ENCODE measurements at places on chromosomes 6 and 20.

DNA sequence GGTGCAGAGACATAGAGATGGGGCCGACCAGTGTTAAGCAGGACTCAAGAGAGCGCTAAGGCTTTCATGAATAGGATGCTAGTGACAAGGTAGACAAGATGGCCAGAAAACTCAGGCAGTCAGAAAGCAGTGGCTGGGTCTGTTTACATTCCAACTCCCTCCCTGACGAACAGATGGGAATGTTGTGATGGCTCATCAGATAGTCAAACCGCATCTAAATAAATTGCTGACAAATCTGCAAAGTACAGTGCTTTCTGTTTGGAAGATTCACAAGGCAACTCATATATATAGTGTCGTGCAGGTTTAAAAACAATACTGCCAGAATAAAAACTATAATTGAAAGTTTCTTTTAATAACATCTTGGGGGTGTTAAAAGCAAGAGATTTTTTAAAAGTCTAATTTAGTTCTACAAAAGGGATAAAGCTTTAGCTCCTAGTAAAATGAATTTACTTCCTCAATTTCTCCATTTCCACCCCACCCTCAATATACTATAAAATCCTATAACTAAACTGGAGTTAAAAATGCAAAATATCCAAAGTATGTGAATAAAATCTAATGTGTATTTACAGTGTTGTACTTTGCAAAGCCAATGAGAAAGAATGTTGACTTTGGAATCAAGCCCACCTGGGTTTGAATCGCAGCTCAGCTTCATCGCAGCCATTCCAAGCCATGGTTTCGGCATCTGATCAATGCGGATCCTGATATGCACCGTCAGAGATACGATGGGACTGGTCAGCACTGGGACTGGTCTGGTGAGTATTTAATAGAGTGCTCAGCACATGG is 247.3 kb upstream of the PDE10A start:
- no peak for DNase-seq

GRCh38 chr6:35017411-35018181 is 123.5 kb downstream of the TCP11 start:
- DNase-seq, result no peak

GRCh38 chr6:52691718-52692117 is 20.8 kb downstream of the TMEM14A start:
- no peak for DNase-seq

- DNase-seq, result no peak
These were observed 600.0 kb downstream of the QKI start for GRCh38 chr6:164014346-164015087.

DNA sequence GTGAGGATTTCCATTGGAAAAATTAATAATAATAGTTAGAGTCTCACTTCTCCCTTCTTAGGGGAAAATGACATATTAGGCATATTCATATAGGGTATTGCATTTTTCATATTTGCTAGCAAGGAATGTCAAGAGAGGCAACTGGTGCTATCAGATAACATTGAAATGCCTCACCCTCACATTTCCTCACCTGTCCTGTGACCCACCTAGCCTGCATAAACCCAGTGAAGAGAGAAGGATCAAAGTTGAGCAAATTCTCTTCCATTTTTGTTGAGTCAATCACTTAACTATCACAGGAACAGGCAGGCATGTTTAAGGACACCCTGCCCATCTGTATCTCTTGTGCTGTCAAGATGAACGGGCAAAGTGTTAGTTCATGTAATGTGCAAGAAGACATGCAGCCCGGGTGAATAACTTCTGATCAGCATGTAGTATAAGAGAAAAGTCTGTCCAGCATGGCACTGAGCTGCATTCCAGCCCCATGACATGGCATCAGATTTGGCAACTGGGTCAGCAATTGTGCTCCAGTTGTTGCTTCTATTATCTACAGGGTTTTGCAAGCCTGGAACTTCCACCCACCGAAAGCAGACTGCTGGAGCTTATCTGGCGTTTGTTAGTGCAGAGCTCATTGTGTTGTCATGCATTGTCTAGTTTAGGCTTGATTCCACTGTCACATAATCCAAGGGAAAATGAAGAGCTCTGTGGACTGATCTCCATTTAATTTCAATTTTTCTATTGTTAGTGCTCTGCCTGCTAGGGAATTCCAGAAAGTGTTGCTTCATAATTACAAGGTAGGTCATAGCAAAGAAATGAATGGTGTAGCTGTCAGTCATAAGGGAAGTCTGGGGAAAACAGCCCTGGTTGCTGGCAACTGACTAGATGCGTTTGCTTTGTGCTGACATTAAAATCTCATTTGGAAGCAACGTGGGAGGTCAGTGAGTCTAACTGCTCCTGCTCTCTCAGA is 138.4 kb upstream of the TNFAIP3 start:
- no peak for DNase-seq

DNA sequence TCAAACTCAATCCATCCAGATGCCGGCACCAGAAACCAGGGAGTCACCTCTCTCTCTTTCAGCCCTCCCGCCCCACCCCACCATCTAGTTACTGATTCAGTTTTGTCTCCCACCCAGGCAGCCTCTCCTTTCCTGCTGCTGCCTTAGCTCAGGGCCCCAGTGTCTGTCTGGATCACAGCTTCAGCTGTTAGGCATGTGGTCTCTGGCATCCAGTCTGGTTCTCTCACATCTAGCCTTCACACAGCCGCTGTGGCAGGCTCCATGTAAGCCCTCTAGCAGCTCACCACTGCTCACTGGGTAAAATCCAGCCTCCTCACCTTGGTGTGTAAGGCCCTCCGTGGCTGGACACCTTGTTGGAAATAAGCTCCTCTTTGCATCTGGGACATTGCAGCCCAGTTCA is 21.3 kb downstream of the AARS2 start:
- no peak for DNase-seq

DNA sequence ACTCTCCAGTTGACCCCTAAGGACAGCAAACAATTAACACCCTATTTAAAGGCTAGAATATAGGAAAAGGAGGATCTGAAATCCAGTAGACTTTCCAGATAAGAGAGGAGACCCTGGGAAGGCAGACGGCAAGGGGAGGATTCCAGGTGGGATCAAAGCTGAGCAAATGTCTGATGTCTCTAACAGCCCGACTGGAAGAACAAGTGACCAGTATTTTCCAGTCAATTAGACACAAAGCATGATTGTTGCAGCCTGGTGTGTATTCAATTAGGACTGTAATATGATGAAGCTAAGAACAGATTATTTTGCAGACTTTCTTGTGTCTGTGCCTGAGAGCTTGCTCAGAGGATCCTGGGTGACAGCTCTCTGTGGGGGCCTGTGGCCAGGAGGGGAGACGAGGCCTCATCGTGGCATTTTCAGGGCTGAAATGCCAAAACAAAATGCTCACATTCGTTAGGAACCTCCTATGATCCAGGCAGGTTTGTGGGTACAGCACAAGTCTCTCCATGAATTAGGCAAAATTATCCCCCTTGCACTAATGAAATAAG is 471.8 kb upstream of the AGPAT4 start:
- no peak for DNase-seq

GRCh38 chr6:44504301-44504791 is 116.8 kb downstream of the CDC5L start:
- DNase-seq, result no peak

- DNase-seq, result no peak
These were observed 39.7 kb downstream of the KCNQ2 start for GRCh38 chr20:63432577-63433325.

- DNase-seq, result no peak
These were observed 17.3 kb downstream of the DEK start for GRCh38 chr6:18247002-18247401.

- DNase-seq, result peak; percentile 18
These were observed 72.6 kb upstream of the THBS2 start for GRCh38 chr6:169326067-169326799.

DNA sequence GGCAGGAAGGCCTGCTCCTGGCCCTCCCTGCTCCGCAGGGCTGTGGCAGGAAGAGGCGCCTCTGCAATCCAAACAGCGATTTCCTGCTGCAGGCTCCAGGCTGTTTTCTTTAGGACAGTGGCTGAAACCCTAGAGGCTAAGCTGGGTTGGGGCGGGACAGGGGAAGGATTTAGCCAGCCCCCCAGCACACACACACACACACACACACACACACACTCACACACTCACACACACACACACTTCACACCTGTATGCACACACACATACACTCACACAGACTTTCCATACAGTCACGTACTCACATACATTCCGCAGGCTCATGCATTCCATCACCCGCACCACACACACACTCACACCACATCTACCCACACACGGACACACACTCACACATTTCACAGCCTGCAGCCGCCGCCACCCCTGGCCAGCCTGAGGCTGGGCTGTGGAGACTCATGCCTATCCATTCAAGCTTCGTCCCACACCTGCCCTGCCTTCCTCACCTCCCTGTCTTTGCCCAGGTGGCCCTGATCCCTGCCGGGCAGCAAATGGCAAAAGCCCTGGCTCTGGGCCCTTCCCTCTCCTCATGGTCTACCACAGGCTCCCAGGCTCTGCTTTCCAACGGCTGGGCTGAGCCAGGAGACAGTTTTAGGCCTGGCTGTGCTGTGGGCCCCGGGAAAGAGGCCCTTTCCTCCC is 17.9 kb downstream of the MDFI start:
- DNase-seq, result peak; percentile 64

DNA sequence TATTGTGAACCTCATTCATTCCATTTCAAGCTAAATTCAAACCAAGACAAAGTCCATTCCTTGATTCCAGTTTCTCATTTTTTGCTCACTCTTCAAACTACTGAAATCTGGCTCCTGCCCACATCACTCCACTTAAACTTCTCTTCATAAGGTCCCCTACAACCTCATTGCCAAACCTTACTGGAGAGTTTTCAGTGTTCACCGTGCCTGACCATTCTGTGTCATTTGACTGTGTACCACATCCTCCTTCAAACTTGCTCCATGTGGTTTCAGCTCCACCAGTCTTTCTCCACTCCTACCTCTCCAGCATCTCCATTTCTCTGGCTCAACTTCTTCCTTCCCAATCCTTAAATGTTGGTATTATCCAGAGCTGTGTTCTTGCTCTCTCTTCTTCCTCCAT is 38.5 kb upstream of the TAB2 start:
- DNase-seq, result no peak

GRCh38 chr6:55399351-55399750 is 72.1 kb downstream of the GFRAL start:
- no peak for DNase-seq

DNA sequence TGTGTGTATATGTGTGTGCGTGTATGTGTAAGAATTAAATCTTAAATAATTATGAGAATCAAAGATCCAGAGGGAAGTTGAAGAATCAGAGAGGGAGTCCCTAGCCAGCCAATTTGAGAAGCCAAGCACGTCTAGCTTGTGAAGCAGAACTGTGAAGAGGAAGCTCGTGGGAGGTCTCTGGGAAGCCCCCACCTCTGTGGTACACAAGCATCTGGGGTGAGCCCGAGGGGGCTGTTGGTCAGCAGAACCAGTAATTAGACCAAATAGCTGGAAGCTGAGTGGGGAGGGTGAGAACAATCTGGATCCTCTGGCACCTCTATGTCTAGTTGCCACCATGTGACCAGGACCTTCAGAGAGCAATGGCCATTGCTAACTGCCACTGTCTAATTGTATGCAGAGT is 310.0 kb upstream of the PRND start:
- DNase-seq, result no peak

GRCh38 chr20:58900397-58900796 is 47.9 kb downstream of the GNAS start:
- DNase-seq, result no peak

- no peak for DNase-seq
These were observed 229.7 kb upstream of the PMEPA1 start for GRCh38 chr20:57939499-57939898.

- no peak for DNase-seq
These were observed 38.2 kb upstream of the KIF13A start for GRCh38 chr6:18025596-18025995.

DNA sequence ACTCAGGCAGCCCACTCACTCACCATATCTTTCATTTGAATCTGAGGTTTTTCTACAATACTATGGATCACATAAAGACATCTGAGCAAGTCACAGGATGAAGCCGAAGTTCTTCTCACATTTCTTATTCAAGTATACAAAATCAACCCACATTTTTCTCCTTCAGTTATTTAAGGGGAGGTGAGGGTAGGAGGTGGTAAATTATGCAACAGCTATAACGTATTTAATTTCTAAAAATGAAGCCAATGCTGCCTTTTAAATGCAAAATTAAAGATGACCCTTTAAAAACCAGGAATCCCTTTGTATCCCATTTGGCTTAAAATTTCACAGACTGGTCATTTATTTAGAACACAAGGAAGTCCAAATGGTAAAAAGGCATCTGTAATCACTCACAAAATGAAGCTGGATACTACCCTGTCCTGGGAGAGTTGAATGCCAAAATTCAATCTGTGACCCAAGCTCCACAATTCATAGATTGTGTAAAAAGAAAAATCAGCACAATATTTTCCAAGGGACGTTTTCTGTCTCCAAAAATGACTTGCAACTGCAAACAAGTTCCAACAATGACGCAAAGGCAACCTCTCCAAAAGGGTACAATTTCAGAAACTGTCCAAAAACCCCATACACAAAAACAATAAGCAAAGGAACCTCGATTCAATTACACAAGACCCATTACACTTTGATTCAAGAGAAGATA is 48.8 kb downstream of the EPB41L2 start:
- DNase-seq, result no peak

GRCh38 chr6:35024551-35025054 is 116.5 kb downstream of the TCP11 start:
- no peak for DNase-seq

DNA sequence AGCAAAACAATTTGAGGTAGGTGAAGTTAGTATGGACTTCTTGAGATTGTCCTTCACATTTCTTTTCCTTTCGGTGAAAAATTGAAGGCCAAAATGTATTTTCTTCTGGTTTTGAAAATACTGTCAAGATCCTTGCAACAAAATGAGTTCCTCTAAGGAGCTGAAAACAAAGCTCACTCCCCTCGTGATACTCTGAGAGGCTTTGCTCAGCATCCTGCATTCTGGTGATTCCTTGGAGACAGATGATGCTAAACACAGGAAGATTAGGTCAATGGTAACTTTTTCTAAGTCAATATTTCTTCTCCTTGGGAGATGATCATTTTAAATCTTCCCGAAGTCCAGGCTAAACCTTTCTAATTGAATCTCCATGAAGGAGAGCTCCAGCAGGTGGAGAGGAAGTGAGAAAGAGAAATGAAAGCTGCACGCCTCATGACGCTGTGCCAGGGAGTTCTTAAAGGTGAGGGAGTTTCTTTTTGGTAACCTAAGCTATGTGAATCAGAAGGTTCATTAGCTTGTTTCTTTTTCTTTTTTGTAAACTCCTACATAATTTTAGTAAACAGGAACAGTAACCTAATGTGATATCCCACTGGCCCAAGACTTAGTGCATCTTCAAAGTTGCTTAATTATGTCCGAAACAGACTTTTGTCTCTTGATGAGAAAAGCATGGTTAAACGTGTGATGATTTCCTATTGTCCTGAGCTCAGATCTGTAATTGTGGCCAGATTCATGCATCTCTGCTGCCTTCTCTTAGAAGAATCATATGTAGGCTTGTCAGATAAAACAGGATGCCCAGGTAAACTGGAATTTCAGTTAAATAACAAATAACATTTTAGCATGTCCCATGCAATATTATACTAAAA is 15.0 kb downstream of the ESR1 start:
- no peak for DNase-seq

GRCh38 chr20:62485062-62485700 is 9.4 kb upstream of the GATA5 start:
- DNase-seq, result no peak

GRCh38 chr6:122077603-122078002 is 321.8 kb upstream of the HSF2 start:
- DNase-seq, result no peak

Measured in KBM-7 (cell line).